ENCODE measurements at places on chromosomes 7 and 10.

DNA sequence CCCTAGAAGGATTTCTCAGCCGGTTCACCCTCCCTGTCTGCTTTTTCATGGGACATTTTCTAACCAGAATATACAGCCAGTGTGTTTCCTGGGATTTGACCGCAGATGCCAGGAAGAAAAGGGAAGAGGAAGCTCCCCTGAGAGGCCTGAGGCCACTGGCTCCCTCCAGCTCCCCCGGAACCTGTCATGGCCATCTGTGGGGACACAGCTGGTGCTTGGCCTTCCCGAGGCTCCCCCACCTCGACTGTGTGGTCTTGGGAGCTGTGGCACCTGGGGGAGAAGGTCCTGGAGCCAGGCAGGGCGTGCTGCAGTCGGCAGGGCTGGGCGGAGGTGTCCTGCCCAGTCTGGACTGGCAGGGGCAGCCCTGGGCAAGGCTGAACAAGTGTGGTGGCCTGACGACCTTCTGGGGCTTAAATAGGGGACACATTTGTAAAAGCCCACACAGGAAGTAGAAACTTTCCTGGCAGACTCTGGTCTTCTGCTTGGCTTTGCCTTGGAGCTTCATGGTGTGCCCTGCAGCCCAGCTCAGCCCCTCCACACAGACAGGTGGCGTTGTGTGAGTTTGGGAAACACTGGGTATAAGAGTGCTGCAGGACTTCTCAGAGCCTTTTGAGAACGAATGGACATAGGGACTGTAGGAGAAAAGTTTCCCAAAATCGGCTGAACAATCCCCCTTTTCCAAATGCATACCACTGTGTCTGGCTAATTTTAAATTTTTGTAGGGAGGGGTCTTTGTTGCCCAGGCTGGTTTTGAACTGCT is 6.8 kb downstream of the BRI3 start:
- DNase-seq, result no peak

GRCh38 chr10:122727426-122727825 is 27.8 kb upstream of the C10orf120 start:
- no peak for DNase-seq

DNA sequence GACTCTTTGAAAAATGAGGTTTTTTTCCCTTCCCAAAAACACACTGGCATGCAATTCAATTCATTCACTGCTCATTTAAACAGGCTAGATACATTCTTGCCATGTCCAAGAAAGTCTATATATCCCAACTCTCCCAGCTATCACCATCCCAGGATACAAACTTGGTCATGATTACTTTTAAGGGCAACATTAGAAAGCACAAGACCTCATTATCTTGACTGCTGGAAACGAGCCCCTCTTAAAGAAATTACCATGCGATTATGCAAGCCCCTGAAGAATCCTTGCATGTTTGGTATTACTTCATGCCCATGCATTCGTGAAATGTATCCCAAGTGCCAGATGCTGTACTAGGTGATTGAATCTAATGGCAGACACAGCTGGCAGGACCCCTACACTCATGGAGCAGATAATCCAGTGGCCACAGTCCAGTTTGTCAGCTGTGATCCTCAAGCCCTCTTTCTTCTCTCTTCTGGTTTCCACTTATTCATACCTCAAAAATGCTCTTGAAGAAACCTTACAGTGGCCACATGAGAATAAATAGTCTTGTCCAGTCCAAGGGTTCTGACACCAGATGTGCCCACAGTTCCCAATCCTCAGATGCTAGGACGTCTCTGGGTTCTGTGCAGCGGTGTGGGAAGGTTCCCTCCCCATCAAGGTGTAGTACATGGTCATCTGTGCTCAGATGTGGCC is 103.7 kb upstream of the HABP2 start:
- DNase-seq, result no peak

DNA sequence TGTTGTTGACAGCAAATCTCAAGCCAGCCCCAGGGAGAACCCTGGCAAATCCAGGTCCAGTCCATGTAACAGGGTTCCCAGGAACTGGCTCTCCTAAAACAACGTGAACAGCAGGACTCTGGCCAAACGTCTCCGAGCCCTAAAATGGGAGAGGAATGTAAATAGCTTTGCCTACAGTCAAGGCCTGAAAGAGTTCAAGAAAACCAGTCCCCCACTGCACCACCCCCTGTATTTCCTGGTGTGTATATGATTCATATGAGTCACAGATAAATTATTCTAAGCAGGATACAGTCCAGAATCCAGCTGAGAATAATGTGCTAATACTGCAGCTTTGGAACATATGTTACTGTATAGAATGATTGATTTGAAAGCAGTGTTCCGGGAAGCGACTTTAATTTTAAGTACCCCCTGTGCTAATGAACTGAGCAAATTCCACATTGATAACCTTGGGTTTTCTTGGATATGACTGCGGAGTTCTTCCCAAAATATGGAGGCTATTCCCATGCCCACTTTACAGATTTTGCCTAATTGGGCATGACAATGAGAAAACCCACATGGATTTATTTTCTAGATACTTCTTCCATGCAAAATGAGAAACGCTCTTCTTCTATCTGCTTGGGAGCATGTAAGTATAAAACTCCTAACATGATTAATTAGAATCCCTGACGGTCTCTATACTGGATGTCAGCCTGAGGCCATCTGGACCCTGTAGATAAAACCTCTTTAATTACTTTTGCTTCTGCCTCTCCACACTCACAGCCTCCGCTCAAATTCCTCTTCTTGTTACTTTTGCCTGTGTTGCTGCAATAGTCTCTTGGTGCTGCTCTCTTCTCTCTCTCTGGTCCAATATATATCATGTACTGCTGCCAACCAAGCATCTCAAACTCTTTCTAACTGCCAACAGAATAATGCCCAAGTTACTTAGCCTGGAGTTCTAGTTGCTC is 50.2 kb downstream of the LAMB4 start:
- DNase-seq, result no peak

DNA sequence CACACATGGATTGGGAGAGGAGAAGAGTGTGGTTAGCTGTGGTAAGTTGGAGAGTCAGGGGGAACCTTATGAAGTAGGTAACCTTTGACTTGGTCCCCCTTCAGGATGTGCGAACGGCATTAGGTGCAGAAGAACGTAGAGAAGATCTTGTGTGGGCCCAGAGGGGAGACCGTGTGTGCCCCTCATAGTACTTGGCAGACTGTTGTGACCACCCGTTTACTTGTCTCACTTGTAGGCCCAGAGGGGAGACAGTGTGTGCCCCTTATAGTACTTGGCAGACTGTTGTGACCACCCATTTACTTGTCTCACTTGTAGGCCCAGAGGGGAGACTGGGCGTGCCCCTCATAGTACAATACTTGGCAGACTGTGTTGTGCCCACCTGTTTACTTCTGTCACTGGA is 2.6 kb downstream of the GTPBP4 start:
- DNase-seq, result no peak

DNA sequence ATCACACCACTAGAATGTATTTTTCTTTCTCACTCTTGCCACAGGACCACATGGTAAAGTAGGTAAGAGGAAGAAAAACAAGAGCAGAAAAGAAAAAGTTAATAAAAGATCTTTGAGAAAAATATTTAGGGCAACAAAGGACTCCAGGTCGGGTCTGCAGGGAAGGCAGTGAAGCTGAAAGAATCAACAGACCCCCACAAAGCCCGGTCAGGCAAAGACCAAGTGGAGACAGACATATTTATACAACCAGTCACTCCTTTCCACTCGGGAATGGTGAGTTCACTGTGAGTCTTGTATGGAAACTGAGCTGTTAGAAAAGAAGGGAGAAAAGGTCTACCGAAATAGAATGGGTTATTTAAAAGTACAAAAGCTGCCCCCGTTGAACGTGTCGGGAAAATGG is 28.0 kb downstream of the RSU1 start:
- no peak for DNase-seq

- no peak for DNase-seq
Measured at GRCh38 chr10:79060641-79061255, 8.0 kb upstream of the ZMIZ1 start.

DNA sequence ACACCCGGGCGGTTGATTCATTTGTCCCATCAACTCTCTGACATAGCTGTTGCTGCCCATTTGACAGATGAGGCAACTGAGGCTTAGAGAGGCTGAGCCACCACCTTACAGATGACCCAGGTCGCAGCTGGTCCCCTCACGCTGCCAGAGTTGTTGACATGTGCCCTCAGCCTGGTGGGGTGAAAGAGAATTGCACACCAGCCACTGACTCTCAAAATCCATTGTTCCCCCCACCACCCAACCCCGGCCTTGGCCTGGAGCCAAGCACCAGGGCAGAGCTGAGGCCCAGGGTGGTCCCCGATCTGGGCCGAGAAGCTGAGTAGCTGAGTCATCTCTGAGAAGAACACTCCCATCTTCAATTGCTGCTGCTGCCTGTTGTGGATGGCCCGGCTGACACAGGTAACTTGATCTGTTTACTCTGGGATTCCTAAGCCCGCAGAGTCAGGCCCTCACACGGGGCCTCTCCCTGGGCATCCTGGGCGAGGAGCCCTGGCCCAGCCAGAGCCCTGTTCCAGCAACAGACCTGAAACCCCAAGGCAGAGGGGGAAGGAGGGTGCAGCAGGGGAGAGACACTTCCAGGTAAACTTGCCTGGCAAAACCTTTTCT is 27.5 kb downstream of the PVRIG start:
- DNase-seq, result no peak

GRCh38 chr7:82234457-82235049 is 209.0 kb downstream of the CACNA2D1 start:
- DNase-seq, result no peak

DNA sequence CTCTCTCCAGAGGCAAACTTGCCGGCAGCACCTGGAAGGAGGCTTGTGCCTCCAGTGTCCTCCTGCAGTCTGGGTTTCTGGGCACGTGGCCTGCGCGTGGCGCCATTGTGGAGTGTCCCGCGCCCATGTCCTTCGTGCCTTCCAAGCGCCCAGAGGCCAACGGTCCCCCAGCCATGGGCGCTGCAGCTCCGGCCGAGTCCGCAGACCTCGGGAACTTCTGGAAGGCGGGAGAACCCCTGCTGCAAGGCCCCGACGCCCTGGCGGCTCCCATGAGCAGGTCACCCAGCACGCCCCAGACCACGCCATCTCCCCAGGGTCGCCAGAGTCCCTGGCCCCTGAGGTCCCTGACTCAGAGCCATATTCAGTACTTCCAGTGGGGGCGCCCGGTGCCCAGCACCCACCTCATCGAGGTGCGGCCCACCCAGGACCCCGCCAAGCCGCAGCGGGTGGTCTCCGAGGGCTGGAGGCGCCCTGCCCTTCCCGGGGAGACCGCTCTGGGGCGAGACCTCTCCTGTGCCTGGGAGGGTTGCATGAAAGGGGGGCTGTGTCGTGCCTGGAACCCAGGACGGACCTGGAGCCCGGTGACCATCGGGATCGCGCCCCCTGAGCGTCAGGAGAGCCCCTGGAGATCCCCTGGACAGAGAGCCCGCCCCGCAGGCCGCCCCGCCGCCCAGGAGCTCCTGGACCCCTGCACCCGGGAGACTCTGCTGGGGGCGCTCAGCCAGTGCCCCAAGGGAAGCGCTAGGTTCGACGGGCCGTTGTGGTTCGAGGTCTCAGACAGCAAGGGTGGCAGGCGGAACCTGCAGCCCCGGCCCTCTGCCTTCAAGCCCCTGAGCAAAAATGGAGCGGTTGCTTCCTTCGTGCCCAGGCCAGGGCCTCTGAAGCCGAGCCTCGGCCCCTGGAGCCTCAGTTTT is at the start of gene POM121L12:
TSS of gene POM121L12 (plus strand) at position 135 of the 914 bp plus-strand sequence. CDS start at position 174, 39 bp downstream.
- DNase-seq, result no peak
